ENCODE measurements at places on chromosomes 16 and 17.

- no peak for DNase-seq
These were observed 38.6 kb upstream of the TENT4B start for GRCh38 chr16:50114357-50115129.

GRCh38 chr16:82756283-82756599, 129.5 kb downstream of the CDH13 start:
- no peak for DNase-seq

GRCh38 chr16:55471448-55472097, 7.4 kb upstream of the MMP2 start:
- no peak for DNase-seq

- no peak for DNase-seq
These were observed 5.7 kb downstream of the MMP15 start for GRCh38 chr16:58031016-58031800.

GRCh38 chr16:19980632-19981265, 92.9 kb downstream of the GPR139 start:
- no peak for DNase-seq

DNA sequence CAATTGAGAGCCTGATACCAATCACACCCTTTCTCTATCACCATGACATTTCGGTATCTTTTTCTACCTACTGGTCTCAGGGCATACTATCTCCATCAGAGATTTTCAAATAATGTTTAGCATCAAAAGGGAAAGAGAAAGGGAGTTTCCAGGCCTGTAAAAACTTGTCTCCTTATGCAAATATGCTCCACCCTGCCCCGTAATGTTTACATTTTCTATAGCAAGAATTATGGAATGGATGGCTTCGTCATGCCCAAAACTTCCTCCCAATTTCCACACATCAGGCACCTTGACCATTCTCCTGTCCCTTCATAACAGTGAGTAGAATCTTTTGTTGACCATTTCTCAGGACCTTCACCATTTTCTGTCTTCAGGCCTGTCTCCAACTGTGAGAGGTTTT, 30.9 kb upstream of the HLF start:
- no peak for DNase-seq

GRCh38 chr17:82090549-82091263, 7.3 kb downstream of the FASN start:
- DNase-seq: no peak
